Ovary (tissue), 10 donors: ENCODE measurements at places on chromosomes 7 and 10. TPM values are rescaled to one million over a fixed set of nuclear protein-coding genes. Genes with fewer than 3 reads are reported as not detected.

Gene GIMAP7
- total RNA-seq = 7.1 TPM

Gene MYL10
- total RNA-seq = not detected

Gene IL6
- total RNA-seq = 5.6 TPM

GRCh38 chr7:37971491-37971890 lies 51.1 kb downstream of the EPDR1 start:
- no peak overlapping the region for H3K27ac ChIP-seq
- no peak overlapping the region for H3K4me3 ChIP-seq
- H3K36me3 ChIP-seq = no peaks in the 10 kb centered on the region
- no peaks in the 10 kb centered on the region for H3K27me3 ChIP-seq
